ENCODE measurements at places on chromosomes 6 and 20.

- DNase-seq = no peak
These were observed 108.0 kb upstream of the LRFN2 start for GRCh38 chr6:40695114-40695513.

- no peak for DNase-seq
These were observed 56.2 kb upstream of the EDN1 start for GRCh38 chr6:12233693-12234571.

DNA sequence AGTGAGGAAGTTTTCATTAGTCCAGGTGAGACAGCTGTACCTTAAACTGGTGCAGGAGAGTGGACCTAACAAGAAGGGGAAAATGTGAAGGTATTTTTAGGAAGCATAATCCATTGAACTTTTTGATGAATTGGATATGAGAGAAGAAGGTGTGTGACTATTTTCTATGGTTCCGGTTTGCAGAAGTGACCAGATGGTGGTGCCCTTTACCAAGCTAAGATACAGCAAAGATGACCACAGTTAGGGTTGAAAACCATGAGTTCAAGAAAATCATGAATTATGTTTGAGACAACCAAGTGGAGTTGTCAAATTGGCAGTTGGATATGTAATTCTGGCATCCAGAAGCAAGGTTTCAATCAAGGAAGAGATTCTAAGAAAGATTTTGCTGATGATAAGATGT, 61.9 kb upstream of the NRSN1 start:
- no peak for DNase-seq

DNA sequence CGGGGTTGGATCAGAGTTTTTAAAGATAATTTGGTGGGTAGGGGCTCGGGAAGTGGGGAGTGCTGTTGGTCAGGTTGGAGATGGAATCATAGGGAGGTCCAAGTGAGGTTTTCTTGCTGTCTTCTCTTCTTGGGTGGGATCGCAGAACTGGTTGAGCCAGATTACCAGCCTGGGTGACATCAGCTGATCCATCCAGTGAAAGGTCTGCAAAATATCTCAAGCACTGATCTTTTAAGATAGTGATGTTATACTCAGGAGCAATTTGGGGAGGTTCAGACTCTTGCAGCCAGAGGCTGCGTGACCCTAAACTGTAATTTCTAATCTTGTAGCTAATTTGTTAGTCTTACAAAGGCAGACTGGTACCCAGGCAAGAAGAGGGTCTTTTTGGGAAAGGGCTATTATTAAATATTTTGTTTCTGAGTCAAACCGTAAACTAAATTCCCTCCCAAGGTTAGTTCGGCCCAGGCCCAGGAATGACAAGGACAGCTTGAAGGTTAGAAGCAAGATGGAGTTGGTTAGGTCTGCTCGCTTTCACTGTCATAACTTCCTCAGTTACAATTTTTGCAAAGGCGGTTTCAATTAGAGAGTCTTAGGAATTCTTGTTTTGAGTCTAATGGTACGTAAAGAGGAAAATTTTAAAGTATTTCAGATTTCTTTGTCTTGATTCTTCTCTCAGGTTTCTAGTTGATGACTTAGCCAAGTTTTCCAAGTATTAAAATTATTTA, 53.1 kb downstream of the SCAF8 start:
- no peak for DNase-seq

- no peak for DNase-seq
These were observed 37.5 kb downstream of the PTK7 start for GRCh38 chr6:43113431-43114260.

- no peak for DNase-seq
These were observed 432.8 kb downstream of the HDGFL1 start for GRCh38 chr6:23002044-23002619.

GRCh38 chr20:49701241-49701790, 12.4 kb downstream of the B4GALT5 start:
- peak; percentile 26 for DNase-seq
